AG08395 (cell line): ENCODE measurements at places on chromosomes 12 and 14.

- DNase-seq, result no peak
Measured at GRCh38 chr12:34306133-34306830, 284.0 kb downstream of the ALG10 start.

DNA sequence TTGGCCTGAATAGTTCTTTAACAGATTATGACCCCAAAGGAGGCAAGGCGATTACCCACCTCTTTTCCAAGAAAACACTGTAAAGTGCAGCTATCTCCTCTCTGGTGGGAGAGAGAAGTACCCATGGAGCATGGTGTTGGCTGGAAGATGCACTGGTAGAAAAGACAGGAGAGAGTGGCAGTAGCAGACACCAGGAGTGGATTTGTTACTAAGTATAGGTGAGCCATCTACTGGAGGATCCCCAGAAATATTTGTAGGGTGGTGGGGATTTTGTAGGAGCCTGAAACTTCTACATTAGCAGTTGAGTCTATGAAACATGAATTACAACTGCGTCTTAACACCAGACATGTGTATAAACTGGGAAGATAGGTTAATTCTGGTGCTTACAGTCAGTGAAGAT is 148.0 kb downstream of the SLC38A4 start:
- DNase-seq, result no peak

- no peak for DNase-seq
Measured at GRCh38 chr12:98612696-98613334, 19.3 kb downstream of the SLC25A3 start.

DNA sequence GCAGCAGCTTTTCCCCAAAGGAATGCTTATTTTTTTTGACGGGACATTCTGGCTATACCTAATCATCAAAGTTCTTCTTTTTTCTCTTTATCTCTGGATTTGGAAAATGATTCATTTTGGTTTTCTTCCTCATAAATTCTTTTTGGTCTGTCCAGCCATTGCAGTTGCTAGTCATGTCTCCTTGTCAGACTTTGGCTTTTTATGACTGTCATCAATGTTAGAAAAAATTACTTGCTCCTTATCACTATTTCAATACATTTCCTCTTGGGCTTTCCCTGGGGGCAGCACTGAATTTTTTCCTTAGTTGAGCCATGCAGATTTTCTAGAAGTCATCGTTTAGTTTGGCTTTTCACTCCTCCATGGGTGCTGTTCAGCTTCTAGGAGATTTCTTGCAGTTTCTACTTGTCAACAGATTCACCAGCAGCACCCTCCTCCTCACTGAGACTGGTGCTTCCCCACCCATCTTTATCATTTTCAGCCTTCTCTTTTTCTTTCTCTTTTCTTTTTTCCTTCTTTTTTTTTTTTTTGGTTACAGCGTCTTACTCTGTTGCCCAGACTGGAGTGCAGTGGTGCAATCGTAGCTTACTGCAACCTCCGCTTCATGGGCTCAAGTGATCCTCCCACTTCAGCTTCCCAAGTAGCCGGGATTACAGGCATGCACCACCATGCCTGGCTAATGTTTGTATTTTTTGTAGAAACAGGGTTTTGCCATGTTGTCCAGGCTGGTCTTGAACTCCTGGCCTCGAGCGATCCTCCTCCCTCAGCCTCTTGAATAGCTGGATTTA is 5.2 kb downstream of the ADIPOR2 start:
- DNase-seq, result no peak

DNA sequence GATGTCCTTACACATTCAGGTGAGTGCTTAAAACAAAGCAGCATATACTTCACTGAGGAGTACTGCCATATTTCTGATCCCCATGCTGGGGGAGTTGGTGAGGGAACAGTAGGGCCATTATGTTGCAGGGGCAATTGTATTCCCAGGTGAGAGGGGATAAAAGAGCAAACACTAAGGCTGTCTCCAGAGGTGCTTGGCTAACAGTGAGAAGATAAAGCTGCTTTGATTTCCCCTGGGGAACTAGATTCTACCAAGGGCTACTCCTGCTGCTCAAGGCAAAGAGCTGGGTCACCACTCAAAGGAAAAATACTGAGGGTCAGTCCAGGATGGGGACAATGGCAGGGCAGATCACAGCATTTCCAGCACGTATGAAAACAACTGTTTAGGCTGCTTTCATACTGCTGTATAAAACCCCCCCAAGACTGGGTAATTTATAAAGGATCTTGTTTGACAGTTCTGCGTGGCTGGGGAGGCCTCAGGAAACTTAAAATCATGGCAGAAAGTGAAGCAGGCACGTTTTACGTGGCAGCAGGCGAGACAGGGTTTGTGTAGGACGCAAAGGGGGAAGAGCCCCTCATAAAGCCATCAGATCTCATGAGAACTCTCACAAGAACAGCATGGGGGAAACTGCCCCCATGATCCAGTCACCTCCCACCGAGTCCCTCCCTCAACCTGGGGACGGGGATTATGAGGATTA is 47.8 kb upstream of the OR5AU1 start:
- no peak for DNase-seq

- DNase-seq, result no peak
Measured at GRCh38 chr12:109988274-109988673, 7.9 kb downstream of the GIT2 start.
